ENCODE measurements at places on chromosomes 2 and 18.

- DNase-seq, result no peak
These were observed 47.1 kb downstream of the SLC25A12 start for GRCh38 chr2:171846894-171847293.

DNA sequence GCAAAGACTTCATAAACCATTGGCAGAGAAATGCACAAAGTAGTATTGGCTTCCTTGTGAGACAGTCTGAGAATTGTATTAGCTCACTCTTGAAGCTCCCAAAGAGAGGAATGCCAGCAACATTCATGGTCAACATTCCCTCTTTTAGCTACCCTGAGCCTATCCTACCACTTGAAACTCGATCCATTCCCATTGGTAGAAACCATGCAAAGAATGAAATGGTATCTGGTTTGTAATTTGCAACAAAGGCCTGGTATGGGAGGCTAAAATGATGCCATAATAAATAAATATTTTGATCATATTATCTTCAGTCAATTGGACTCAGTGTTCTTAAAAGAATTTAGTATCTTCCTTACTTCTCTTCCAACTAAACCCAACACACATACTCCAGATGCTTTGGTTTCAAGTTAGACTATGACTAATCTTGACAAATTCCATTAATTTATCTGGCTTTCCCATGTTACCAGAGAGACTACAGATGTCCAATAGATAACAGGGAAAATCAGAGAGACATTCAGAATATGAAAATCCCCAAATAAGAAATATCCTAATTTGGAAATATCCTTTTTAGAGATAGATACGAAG, 102.9 kb downstream of the DHRS9 start:
- DNase-seq, result no peak

DNA sequence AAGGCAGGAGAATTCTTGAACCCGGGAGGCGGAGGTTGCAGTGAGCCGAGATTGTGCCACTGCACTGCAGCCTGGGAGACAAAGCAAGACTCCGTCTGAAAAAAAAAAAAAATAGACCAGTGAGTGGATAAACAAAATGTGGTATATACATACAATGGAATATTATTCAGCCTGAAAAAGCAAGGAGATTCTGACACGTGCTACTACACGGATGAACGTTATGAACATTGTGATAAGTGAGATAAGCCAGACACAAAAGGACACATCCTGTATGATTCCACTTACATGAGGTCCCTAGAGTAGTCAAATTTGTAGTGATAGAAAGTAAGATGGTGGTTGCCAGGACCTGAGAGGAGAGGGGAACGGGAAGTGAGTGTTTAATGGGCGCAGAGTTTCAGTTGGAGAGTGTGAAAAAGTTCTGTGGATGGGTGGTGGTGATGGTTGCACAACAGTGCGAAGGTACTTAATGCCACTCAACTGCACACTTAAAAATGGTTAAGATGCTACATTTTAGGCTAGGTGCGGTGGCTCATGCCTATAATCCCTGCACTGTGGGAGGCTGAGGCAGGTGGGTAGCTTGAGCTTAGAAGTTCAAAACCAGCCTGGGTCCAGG, 38.3 kb downstream of the NIFK start:
- no peak for DNase-seq

GRCh38 chr2:228802181-228803071, 468.7 kb downstream of the PID1 start:
- no peak for DNase-seq

DNA sequence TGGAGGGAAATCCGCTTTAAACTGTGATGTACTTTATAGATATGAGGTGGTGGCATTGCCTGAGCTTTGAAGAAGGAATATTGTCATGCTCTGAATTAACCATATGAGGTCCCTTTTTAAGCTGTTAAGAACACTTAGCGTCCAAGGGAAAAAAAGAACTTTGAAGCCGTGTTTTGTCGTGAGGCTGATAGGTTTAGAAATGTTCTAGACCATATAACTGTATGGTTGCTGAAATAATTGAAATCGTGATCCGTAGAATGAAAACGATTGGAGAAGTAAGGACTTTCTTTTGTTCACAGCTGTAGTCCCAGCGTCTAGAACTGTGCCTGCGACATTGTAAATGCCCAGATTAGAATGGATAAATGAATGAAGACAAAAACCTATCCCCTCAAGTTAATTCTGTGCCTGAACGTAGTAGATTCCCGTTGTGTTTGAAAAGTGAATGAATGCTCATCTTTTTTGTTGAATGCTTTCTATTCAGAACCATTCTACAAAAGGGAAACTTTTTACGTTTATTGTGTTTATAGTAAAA, 1.5 kb downstream of the SMCHD1 start:
- DNase-seq, result no peak

DNA sequence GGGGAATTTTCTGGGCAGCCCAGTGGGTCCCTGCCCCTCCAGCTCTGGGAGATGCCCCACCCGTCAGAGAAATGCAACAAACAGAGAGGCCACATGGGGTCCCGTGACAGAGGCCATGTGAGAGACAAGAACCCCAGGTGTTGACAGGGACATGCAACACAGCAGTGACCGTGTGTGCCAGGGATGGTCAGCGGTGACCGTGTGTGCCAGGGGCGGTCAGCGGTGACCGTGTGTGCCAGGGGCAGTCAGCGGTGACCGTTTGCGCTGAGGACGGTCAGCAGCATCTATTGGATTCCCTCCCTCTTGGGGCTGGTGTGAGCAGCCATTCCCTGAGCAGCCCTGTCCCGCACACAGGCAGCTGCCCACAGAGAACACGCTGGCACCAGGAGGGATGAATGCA, 146.6 kb upstream of the OTOS start:
- DNase-seq, result no peak

- DNase-seq, result no peak
These were observed 109.0 kb downstream of the EIPR1 start for GRCh38 chr2:3268705-3269029.

- no peak for DNase-seq
These were observed 7.0 kb upstream of the LYPD1 start for GRCh38 chr2:132676999-132677398.

- DNase-seq, result no peak
These were observed 66.3 kb downstream of the SLC66A2 start for GRCh38 chr18:79884963-79885728.

- DNase-seq, result no peak
These were observed 650.3 kb downstream of the DCDC2C start for GRCh38 chr2:4353668-4354067.

DNA sequence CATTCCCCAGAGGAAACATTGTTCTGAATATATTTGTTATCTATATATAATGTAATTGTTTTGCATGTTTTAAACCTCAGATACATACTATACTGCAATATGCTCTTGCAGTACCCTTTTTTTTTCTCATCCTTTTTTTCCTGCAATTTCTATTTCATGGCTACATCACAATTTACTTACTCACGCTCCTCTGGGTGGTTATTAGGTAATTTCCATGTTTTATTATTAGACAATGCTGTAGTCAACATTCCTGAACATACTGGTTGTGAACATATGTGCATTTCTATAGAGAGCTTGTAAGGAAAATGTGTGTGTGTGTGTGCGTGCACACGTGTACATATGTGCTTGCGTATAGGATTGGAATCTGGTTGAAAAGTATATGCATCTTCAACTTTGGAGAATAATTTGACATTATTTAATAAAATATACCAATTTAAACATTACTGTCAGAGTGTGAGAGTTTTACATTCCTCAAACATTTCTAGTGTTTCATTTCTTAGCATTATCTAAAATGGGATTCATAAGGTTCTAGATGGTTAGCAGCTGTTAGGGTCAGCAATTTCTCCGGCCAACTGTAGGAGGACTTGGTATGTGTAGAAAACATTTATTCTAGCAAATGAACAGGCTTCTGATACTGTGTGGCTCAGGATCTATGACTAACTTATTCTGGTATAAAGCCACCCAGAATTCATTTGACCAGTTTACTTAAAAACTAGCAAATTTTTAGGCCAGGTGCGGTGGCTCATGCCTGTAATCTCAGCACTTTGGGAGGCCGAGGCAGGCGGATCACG, 22.4 kb downstream of the NCOA1 start:
- no peak for DNase-seq

- no peak for DNase-seq
These were observed 563.6 kb upstream of the PKDCC start for GRCh38 chr2:41483982-41484857.

- DNase-seq, result no peak
These were observed 278.3 kb downstream of the TNS1 start for GRCh38 chr2:217724471-217724870.

- DNase-seq, result no peak
These were observed 366.7 kb downstream of the LRRTM4 start for GRCh38 chr2:77155511-77155910.

GRCh38 chr18:598124-598589, 1.4 kb downstream of the CLUL1 start:
- no peak for DNase-seq

- no peak for DNase-seq
These were observed 278.7 kb upstream of the MGAT5 start for GRCh38 chr2:133975135-133975534.

GRCh38 chr2:11680182-11680900, 10.3 kb upstream of the NTSR2 start:
- DNase-seq, result no peak

- DNase-seq, result no peak
These were observed 11.1 kb upstream of the KCMF1 start for GRCh38 chr2:84959566-84960506.

- DNase-seq, result no peak
These were observed 126.4 kb upstream of the MGAT5 start for GRCh38 chr2:134127496-134127895.

DNA sequence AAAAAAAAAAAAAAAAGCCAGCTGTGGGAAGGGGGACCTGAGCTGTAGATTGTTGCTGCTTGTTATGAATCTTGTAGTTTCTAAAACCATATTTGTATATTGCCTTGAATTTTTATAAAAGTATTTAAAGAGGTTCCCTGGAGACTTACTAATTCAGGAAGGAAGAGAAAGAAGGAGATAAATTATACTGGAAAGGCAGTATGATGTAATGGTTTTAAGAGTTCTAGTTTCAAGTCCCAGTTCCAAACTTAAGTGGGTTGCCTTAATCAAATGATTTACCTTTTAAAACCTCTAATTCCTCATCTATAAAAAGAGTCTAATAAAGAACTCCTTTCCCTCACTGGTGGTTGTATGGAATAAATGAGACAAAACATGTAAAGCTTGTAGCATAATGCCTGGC, 62.2 kb downstream of the PTRHD1 start:
- DNase-seq, result no peak

DNA sequence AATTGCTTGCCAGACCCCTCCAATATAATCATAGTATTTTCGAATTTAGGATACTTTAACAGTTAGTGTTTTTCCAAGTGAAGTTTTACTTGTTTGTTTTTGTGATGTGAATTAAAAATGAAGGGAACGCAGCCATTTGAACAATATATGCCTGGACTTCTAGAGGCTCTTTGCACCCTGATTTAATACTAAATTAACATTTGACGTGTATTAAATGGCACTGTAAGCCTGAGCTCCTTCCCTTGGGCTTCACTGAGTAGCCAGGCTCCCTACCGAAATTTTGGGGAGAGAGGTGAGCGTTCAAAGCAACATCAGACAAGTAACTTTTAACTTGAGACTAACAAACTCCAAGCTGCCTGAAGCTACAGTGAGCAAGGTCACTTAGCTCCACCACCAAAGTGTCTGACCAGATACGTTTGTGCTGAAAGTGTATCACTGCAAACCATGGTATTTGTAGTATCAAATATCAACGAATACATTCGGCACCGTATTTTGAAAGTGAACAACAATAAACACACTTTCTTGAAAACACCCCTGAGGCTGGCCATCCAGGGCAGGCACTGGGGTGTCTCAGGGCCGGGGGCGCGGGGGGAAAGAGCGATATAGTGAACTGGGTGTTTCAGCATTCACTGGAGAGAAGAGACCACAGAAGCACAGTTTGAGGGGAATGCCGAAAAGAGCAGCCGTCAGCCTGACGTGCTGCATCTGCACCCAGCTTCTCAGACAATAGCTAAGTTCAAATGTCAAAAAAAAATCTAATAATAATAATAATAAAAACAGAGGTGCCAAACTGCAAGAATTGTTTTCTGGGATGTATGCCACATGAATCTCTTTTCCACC, 7.7 kb upstream of the POU3F3 start:
- DNase-seq, result no peak

DNA sequence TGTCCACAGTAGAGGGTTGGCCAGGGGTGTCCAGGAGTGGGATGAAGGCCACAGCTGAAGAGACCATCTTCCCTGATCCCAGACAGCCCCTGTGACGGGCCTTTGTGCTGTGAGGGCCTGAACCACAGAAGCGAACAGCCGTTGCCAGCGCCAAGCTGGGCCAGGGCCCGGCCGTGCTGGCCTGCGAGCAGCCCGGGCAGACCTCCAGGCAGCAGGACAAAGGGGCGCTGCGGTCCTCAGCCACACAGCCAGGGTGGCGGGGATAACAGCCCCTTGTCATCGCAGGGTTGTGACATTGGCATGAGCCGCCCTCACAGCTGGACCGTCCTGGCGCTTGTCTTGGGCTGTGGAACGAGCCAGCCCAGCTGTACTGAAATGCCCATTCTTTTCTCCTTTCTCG, 161.1 kb downstream of the FAM210A start:
- DNase-seq, result no peak

DNA sequence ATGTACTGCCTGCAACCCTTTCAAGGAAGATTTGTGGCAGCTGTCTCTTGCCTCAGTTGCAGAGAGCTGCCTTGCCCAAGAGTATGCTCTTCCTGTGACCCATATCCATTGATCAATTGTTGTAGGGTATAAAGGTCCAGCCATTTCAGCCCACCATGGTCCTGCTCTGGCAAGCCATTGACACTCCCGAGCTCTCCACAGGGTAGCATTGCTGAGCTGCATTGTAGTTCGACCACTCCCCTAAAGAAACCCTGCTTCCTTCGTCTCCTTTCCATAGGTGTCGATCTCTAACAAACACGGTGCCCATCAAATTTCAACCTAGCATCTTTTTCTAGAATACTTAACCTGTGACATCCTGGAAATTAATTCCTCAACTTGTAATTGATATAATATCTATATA, 104.9 kb upstream of the NDUFV2 start:
- no peak for DNase-seq

DNA sequence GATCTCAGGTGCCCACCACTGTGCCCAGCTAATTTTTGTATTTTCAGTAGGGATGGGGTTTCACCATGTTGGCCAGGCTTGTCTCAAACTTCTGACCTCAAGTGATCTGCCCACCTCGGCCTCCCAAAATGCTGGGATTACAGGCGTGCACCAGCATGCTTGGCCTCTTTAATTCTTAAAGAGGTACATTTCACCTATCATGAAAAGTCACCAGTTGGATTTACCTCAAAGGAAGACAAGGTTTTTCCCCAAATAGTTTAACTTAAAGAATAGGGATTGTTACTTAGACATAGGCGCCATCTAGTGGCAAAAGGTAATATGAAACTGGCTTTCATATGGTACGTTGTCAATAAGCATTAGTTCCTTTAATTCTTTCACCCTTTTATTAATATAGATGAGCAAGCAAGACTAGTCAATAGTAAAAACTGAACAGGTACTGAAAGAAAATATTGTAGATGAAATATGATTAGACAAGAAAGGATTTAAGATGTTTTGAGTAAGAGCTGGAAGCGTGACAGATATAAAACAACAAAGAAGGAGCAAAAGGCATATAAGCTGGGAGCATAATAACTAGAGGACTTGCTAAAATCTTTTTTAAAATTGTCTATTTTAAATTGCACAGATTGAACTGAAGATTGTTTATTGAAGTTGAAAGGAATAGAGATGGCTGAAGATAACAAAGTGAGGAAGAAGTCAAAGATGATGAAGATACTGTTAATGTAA, 35.0 kb upstream of the PSMD14 start:
- peak; percentile 19 for DNase-seq

Measured in HS-5 (cell line).